Iris pigment epithelial cell (primary cell): ENCODE measurements at places on chromosomes 16 and 17.

DNA sequence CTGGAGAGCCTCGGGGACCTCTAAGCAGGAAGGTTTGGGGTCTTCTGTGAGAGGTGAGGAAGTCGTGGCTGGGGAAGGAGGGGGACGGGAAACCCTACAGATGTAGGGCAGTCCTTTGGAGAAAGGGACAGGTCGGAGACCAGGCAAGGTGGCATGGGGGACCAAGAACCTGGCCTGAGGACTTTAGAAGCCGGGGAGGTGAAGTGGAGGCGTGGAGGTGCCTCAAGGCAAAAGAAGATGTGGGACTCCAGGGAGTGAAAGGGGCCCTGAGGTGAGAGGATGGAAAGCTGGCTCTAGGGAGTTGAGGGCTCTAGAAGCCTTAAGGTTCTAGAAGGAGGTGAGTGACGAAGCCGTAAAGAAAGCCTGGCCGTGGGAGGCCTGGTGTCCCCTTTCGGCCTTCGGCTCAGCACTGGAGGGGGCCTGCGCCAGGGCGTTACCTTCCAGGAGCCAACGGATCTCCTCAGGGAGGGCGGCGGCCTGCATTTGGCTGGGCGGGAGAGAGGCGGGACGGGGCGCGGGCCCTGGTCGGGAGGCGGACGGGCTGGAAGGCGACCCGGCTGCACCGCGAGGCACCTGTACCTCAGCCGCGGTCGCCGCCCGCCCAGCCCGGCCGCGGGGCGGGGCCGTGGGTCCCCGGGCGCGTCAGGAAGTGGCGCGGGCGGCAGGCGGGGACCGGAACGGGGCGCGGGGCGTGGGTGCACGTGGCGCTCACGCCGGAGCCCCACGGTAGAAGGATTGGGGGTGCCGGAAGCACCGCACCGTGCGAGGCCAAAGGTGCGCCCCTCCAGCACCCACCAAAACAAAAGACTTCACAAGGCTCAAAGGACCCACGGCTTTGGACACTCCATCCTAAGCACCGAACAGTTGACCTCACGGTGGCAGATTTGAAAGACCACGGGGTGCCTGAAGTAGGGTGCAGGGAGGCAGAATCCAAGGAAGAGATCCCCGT is at the start of gene SKAP1:
Gene SKAP1, minus strand, starts transcription at position 577 of the 949 bp plus-strand sequence.
- DNase-seq = no peak

DNA sequence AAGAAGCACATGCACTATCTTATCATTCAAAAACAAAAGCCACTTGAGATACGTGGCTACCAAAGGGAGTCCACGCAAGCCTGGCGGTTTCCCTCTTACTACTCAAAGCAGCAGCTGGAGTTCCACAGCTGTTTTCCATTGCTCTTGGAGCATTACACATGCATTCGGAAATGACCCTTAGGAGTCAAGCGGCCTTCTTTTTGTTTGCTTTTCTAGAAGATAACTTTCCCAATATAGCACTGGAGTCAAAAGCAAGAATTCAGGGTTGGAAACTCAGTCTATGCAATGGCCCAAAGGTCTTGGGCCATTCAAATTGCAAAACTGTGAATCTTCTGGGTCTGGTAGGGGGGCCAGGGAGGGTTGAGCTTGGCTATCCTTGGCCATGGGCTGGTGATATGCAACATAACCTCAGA is 97.8 kb upstream of the MAF start:
- no peak for DNase-seq

DNA sequence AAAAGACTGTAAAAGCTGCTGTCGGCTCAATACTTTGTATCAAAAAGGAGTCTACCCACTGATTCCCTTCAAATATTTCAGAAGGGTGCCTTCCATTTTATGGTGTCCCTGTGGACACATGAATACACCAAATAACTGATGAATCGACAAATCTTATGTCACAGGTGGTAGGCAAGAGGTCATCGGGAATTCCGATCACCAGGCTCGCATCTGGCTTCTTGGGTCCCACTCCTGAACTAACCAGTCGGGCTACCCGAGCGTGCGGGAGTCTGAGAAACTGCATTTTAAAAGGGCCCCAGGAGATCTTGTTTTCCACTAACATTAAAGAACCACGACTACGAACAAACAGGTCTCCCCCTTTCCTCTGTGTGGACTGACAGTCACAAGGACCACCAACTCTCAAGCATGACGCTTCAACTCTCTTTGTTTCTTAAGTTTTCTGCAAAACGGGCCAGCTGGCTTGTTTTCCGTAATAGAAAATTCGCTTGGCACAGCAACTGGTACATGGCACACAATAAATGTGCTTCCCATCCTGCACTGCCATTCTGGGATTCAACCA is 873 bp downstream of the PSME3IP1 start:
- no peak for DNase-seq

DNA sequence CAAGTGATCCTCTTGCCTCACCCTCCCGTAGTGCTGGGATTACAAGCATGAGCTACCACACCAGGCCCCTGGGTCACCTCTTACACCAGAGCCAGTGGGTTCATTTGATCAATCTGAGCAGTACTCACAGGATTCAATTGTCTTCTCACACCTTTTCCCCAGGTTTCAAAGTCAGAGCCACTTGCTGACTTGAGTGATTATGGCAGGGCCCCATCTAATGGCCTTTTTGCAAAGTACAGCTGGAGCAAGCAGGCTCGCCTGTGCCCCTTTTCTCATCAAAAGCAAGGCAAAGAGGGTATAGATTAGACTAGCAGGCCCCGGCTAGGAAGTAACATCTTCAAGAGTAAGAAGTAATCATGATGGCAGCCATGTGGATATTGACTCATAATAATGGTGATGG is 114.8 kb upstream of the NOL11 start:
- DNase-seq = peak; percentile 55

GRCh38 chr16:70754371-70754770 is 46.6 kb downstream of the VAC14 start:
- DNase-seq = no peak

- DNase-seq = peak; percentile 66
Measured at GRCh38 chr16:84084570-84085270, 32.0 kb downstream of the MBTPS1 start.

- DNase-seq = no peak
Measured at GRCh38 chr17:50946223-50946890, 80.2 kb upstream of the TOB1 start.

DNA sequence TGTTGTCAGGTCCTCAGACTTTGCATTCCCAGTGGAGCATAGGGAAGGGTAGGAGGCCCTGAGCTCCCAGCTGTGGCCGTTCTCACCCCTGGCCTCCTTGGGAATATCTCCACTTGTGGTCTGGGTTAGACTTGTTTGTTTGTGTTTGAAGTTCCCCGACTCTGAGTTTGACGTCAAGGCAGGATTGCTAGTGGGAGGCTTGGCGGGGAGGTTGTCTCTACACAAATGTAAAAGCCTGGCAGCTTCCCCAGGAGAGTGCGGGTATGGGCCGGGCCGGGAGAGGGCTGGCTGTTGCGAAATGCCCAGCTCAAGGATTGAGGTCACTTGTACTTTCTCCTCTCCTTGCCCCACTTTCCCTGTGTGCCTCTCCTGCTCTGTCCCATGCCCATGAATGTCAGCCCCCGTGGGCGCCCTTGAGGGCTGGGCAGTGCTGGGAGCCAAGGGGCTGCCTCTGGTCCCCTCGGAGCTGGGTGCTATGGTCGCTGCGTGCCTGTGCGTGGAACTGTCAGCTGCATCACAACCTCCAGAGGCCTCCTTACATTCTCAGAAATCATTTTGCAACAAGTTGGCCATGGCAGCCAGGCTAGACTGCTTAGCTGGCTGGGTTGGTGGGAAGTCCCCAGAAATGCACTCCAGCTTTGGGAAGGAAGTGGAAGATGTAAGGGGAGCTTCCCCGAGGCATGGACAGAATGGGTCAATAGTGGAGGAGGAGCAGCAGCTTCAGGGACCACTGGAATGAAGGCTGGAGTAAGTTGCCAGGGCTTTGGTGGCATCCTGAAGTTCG is 84.3 kb downstream of the KSR1 start:
- DNase-seq = peak; percentile 100

DNA sequence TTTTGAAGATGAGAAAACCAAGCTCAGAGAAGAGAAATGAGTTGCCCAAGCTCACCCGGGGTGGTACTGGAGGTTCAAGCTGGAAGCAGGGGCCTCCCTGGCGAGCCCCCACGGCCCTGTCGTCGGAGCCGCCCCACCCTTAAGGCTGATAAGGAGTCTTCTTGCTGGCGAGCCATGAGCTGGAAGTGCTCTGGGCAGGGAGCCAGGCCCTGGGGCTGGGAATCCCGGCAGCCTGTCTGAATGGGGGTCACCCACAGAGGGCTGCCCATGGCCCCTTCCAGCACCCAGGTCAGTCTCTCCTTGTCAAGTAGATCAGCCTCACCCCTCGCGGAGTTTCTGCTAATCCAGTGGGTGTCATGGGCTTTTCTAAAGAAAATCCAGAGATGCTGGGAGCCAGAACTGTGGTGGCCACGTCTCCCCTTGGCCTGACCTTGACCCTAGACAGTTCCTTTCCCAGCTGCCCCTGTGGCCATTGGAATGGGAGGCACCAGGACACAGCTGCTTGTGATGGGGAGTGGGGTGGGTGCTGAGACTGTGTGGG is 1.2 kb upstream of the P2RX1 start:
- DNase-seq = peak; percentile 49

DNA sequence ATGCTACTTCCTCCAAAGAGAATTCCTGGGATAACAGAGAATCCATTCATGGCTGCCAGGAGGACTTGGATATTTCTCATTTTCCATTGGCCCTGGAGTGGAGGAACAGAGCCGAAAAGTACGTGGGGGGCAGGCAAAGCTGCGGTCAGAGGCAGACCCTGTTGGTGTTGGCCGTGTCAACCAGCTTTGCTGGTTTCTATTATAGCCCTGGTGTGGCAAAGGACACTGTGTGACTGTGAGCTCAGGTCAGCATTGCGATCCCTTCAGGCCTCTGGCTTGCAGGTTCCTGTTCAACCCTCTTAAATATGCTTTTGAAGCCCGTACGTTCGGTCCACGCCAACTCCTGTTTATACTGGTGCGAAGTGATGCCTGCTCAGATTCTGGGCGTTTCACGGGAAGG is 596.2 kb downstream of the MAF start:
- DNase-seq = no peak

- DNase-seq = no peak
Measured at GRCh38 chr16:30546115-30546514, 11.5 kb upstream of the ZNF747 start.

DNA sequence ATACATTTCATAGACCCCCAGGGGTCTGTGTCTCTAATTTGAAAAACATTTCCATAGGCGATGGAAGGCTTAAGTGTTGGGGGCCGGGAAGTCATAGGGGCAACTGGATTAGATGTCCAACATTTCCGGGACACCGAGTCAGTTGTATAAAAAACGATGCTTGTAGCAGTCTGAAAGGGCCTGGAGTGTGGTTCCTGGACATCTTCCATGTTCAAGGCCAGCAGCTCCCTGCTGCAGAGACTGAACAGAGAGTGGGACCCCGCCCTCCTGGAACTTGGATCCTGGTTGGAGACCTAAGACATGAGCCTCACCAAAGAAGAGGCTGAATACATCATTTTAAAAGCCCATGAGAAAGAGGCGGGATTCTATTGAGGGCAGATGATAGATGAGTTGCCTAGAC is 82.0 kb upstream of the ZNF423 start:
- DNase-seq = no peak

DNA sequence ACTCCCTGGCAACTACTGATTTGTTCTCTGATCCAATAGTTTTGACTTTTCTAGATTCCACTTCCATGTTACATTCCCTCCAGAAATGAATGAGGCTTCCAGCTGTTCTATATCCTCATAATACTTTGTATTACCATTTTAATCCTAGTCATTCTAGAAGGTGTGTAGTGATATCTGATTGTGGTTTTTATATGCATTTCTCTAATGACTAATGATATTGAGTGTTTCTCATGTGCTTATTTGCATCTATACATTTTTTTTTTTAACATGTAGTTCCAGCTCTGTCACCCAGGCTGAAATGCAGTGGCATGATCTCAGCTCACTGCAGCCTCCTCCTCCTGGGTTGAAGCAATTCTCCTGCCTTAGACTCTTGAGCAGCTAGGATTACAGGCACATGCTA is 7.3 kb downstream of the ADGRG5 start:
- no peak for DNase-seq

DNA sequence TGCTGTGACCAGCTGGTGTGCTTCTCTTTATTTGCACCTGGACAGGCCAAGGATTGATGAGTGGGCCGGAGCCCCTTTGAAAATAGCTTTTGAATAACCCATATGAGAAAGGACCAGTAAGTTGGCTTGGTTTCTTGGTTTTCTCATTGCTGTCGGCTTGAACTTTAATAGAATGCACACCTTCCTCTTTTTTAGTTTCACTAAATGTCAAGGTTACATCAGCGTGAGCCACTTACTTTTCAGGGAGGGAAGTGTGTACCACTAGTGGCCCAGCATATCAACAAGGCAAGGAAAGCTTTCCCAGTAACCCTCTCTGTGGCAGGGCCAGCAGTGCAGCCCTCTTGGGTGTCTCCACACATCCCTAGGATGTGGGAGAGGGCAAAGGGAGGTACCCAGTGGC is 433.3 kb downstream of the CA10 start:
- no peak for DNase-seq

GRCh38 chr16:23367988-23368387 is 65.9 kb downstream of the SCNN1B start:
- no peak for DNase-seq

- DNase-seq = no peak
Measured at GRCh38 chr17:68785565-68786486, 169.4 kb downstream of the ABCA8 start.

- DNase-seq = no peak
Measured at GRCh38 chr16:79074951-79075350, 525.6 kb downstream of the MAF start.

- peak; percentile 18 for DNase-seq
Measured at GRCh38 chr17:50452630-50453300, 15.9 kb downstream of the CHAD start.

DNA sequence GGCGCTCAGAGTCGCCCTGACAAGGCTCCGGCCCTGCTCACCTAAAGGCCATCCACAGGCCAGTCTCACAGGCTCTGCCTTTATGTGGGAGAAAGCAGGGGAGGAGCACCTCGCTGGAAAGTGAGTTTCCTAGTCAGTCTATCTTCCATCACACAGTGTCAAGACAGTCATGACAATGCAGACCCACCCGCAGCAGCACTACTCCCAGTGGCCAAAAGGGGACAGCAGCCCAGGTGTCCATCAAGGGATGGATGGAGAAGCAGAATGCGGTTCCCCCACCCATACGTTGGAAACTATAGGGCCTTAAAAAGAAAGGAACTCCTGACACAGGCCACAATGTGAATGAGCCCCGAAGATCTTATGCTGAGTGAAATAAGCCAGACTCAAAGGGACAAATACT is 226.8 kb downstream of the ENGASE start:
- DNase-seq = no peak
